Vagina (tissue), 2 donors: ENCODE measurements at places on chromosomes 16 and 17.

GRCh38 chr16:28836761-28837064 is 9.4 kb downstream of the TUFM start:
- no peak for DNase-seq

- no peak for DNase-seq
Measured at GRCh38 chr16:8819411-8820034, 21.9 kb downstream of the PMM2 start.

DNA sequence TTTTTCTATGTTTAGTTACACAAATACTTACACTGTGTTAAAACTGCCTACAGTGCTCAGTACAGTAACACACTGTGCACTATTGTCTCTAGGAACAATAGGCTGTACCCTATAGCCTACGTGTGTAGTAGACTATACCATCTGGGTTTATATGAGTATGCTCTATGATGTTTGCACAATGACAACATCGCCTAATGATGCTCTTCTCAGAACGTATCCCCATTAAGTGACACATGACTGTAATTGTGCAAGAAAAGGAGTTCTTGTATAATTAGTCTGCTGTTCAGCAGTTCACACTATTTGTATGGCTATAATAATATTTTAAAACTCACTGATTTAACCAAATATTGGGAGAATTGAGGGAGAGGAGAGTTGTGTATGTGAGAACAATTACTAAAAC is 173.7 kb downstream of the TRIM37 start:
- no peak for DNase-seq

- no peak for DNase-seq
Measured at GRCh38 chr17:77294761-77295160, 154.0 kb downstream of the SEC14L1 start.

- DNase-seq = no peak
Measured at GRCh38 chr16:424623-425081, 797 bp upstream of the RAB11FIP3 start.

DNA sequence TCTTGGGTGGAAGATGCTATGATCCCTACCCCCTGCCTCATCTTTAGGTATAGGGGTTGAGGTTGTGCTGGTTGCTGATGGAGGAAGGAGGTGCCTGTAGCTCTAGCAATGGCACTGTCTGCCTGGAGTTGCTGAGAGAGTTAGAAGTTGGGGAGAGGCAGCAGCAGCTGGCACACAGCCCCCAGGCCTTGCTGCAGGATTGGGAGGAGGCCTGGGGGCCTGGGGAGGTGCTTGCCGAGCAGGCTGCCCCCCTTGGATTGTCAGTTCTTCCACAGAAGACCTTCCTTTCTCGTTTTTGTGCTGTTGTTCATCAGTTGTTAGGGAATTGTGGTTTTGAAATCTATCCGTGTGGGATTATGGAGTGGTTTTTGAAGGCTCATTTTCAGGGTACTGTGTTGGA is 52.9 kb downstream of the SEC14L1 start:
- DNase-seq = no peak

DNA sequence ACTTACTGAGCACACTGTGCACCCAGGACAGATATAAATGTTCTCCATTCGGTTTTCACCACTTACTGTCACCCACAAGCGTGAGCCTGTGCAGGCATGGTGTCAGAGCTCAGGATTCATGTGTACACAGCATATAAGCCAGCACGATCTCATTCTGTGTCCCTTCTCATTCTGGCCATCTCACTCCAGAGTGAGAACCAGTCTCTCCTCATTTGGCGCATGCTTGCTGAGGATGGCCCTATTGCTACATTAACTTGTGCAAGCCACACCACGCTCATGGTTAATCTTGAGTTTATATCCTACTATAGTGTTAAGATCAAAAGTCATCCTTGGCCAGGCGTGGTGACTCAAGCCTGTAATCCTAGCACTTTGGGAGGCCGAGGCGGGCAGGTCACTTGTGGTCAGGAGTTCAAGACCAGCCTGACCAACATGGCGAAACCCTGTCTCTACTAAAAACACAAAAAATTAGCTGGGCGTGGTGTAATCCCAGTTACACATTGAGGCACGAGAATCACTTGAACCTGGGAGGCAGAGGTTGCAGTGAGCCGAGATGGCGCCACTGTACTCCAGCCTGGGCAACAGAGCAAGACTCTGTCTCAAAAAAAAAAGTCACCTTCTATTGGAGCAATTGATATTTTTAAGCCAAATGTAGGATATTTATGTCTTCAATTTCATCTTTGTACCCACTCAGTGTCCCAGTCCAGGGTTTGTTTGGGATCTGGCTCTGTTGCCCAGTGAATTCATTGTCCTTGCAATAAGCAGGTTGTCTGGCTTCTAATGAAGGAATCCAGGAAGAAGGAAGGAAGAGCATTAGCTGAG is 20.9 kb downstream of the SOCS1 start:
- DNase-seq = no peak
